ENCODE measurements at places on chromosomes 1 and 21.

GRCh38 chr1:200182701-200183100, 155.2 kb downstream of the NR5A2 start:
- DNase-seq, result no peak

- DNase-seq, result no peak
These were observed 15.6 kb upstream of the FAAP20 start for GRCh38 chr1:2210084-2210653.

- DNase-seq, result peak; percentile 17
These were observed 24.2 kb upstream of the CR2 start for GRCh38 chr1:207429963-207430362.

- DNase-seq, result no peak
These were observed 19.9 kb downstream of the LEPR start for GRCh38 chr1:65440322-65440900.

GRCh38 chr1:229114850-229115365, 156.0 kb upstream of the RAB4A start:
- no peak for DNase-seq

GRCh38 chr21:21897275-21897883, 899.2 kb downstream of the NCAM2 start:
- DNase-seq, result no peak

DNA sequence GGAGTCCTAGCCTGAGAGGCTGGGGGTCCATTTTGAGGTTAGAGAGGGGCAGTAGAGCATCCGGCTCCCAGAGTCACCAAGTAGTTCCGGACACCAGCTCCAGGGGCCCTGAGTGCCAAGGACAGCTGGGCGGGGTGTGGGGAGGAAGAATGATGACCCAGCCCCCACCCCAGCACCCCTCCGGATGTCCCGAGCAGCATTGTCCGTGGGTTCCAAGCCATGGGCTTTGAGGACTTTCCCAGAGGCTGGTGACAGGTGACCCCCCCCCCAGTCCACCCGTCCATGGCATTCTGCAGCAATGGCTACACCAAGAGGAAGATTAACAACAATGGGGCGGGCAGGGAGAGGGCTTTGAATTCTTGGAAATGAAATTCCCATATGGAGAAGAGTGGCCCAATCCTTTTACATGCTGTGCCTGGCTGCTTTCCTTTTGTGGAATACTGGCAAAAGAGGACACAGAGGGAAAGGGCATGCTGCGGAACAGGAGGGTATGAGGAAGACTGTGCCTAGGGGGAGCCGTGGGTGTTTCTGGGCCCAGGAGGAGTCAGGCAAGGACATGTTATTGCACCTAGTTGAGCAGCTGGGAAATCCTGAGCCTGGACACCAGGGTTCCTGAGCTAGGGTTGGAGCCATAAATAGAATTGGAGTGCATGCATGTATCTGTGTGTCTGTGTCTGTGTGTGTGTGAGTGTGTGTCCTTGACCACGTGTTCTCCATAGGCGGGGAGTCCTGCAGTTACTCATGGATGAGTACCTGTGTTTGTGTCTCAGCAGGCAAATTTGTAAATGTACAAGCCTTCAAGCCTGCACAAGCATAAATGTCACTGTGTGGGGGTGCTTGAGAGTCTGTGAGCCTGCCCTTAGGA, 956 bp downstream of the ATP1A2 start:
- DNase-seq, result no peak

DNA sequence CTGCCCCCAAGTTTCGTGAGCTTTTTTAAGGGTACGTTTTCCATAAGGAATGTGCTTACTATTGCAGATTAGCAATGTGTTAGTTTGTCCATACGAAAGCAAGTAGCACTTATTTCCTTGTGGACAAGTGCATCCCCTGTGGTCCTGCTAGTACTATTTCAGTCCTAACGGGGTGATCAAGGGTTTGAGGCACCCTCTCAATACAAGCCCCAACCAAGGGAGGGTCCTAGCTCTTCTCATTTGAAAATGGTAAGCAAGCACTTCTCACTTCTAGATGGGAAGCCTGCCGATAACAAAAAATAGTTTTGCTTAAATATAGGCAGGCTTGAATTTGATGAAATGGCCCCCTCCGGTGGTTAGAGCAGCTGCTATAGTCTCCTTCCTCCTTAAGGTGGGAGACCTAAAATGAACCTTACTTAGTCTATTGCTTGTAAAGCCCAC, 64.0 kb upstream of the HMCN1 start:
- DNase-seq, result peak; percentile 67

GRCh38 chr1:99869304-99869703, 19.1 kb downstream of the AGL start:
- DNase-seq, result no peak

DNA sequence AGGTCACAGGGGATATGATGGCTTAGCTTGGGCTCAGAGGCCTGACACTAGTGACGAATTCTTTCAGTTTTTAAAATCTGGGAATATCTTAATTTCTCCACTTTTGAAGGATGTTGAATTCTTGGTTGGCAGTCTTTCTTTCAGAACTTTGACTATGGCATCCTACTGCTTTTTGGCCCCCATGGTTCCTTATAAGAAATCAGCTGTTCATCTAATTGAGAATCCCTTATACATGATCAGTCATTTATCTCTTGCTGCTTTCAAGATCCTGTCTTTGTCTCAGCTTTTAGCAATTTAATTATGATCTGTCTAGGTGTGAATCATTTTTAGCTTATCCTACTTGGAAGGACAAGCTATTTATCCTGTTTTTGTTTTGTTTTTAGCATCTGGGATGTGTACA, 31.2 kb upstream of the F3 start:
- DNase-seq, result no peak

DNA sequence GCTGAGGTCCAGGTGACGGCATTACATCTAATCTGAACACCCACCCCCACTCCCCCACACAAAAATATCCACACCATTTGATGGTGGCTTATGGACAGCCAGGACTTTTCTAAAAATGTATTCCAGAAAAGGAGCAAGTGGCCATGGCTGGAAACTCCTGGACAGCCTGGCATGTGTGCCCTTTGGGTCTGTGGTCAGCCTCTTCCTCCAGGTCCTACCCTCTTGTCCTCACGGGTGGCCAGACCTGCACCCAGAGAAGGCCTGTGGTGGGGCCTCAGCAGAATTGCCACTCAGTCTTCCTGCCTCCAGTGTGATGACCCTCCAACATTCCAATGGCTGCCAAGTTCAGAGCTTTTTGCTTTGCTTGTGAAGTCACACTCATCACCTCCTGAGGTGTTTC, 600.6 kb downstream of the AJAP1 start:
- no peak for DNase-seq

GRCh38 chr1:199585392-199585791, 442.1 kb upstream of the NR5A2 start:
- DNase-seq, result no peak

DNA sequence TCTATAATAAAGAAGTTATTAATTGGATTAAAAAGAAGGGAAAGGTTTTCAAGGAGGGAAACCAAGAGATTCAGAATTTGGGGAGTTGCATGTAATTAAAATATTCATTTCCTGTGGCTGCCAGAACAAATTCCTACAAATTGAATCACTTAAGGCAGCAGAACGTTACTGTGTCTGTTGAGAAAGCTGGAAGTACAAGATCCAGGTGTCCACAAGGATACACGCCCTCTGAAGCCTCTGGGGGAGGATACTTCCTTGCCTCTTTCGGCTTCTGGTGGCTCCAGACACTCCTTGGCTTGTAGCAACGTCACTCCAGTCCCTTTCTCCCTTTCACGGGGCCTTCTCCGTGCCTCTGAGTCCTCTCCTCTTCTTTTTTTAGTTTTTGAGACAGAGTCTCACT, 67.9 kb downstream of the KAZN start:
- no peak for DNase-seq

DNA sequence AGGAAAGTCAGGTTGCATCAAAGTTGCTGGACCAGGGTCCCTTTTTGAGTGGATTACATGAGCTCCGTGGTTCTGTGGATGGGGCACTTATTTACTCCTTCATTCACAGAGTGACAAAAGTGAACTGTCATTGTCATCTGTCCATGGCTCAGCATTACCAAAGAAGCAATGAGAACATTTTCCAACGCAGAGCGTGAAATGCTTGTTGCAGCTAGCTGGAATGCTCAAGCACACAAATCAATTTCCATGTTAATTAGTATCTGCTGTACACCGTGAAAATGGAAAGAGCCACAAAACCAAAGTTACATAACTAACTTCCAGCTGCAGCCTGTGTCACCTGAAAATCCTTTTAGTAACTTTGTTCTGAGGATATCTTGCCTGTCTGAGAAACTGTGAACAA, 78.9 kb downstream of the MT1HL1 start:
- no peak for DNase-seq

DNA sequence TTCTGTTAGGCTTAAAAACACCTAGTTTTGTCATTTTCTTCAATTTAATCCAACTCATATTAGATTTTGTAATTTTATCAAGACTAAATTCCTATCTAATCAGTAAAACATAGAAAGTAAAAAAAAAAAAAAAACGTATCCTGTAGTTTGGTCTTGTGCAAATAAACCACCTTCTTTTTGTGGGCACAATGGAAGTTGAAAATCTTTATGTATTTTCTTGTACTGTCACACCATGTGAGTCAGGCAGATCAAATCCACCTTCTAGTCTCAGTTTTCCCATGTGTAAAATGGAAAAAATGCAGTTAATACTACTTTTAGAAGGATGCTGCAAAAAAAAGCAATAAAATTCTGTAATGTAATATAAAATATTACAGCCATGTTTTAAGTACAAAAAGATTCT, 129.8 kb downstream of the CYYR1 start:
- no peak for DNase-seq

DNA sequence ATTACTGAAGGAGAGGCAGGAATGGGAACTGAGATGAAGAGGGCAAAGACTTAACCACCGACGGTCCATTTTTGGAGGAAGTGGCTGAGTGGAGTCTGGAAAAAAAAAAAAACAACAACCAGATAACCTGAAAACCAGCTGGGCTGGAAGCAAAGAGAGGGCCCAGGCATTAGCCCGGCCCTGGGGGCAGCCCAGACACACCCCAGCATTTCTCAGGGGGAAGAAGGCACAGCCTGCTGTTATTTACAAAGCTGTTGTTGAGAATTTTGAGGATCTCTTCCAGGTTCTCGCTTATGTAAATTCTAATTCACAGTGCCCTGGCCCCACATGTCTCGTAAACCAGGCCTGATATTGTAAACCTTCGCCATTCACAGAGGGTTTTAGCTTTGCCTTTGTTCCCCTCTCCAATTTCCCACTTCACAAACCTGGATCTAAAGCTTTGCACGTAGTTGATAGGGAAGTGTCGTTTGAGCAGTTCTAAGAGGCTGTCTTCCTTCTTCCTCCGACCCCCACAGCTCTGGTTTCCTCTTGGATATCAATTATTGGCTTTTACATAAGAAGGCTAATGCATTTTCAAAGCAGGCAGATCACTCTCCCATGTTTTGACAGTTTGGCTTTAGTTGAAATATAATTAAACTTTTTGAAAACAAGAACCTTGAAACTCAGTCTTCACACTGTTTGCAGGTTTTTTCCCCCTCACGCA, 161.8 kb upstream of the IRF2BP2 start:
- DNase-seq, result no peak

- DNase-seq, result no peak
These were observed 1171.8 kb downstream of the AMY1C start for GRCh38 chr1:104921525-104921924.

DNA sequence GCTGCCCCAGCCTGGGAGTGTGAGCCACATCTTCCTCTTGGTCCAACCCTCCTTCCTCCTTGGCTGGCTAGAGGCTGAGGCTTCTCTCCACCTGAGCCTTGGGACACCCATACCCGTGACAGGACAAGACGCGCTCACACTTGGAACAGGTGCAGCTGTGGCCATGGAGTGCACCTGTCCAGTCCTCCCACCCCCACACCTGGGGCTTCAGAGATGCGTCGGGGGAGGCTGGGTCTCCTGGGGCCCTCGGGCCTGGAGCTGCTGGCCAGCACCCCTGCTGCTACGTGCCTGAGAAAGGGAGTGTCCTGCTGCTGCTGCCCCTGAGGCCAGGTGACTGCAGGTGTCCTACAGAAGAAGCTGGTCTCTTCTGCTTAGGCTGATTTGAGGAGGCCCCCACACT, 37.0 kb upstream of the TMEM52 start:
- no peak for DNase-seq

- peak; percentile 56 for DNase-seq
These were observed 15.2 kb downstream of the H6PD start for GRCh38 chr1:9249534-9250410.

GRCh38 chr1:18527921-18528320, 47.2 kb downstream of the KLHDC7A start:
- no peak for DNase-seq

- peak; percentile 88 for DNase-seq
These were observed 8.9 kb upstream of the LEMD1 start for GRCh38 chr1:205430696-205431305.

DNA sequence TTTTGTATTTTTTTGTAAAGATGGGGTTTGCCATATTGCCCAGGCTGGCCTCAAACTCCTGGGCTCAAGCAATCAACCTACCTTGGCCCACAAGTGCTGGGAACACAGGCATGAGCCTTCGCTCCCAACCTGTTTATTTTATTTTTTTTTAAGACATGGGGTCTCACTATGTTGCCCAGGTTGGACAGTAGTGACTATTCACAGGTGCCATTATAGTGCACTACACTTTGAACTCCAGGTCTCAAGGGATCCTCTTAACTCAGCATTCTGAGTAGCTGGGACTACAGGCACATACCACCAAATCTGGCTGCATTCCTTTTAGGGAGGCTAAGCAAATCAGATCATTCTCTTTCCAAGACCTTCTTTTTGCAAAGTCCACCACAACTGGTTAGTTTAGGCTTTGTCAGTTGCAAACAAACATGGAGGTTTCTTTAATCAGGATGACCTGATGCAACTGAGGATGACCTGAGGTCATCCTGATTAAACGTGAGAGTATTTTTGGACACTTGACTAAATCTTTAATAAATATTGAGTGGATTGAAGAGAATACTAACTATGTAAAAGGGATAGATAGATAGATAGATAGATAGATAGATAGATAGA, 30.0 kb upstream of the RALGPS2 start:
- DNase-seq, result no peak

- no peak for DNase-seq
These were observed 51.9 kb upstream of the CYP2J2 start for GRCh38 chr1:59978511-59978910.

- no peak for DNase-seq
These were observed 40.5 kb downstream of the CNN3 start for GRCh38 chr1:94886361-94886760.

DNA sequence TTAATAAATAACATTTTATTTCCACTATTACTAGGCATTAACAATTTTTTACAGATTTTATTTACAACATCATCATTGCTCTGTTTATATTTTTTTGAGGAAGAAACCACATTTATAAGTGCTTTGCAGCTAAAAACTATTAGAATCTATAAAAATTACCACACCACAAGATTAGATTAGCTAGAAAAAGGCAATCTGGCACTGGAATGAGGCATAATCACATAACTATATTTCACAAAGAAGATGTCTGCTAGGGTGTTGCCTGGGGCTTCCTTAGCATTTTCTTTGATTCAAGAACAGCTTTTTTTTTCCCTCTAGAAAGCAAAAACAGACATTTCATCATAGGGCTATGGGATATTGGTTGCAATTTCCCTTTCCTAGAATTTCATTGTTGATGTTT, 2169.2 kb downstream of the MRPL39 start:
- no peak for DNase-seq

DNA sequence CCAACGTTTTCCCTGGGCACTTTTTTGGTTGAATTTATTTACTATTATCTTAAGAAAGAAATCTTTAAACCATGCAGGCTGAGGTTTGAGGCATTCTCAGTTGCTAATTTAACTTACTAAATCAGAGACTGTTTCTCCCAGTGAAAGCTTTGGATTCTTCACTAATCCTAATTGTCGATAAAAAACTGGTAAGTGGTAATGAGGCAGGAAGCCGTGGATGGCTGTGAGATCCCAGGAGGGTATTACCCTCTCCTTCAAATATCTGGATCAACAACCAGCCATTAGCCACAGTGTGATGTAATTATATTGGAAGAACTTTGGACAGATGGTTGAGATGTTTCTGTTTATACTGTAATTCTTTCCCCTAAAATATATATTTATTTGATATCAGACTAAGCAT, 485.0 kb downstream of the DISC1 start:
- DNase-seq, result no peak
